ENCODE measurements at places on chromosomes 2 and 18.

DNA sequence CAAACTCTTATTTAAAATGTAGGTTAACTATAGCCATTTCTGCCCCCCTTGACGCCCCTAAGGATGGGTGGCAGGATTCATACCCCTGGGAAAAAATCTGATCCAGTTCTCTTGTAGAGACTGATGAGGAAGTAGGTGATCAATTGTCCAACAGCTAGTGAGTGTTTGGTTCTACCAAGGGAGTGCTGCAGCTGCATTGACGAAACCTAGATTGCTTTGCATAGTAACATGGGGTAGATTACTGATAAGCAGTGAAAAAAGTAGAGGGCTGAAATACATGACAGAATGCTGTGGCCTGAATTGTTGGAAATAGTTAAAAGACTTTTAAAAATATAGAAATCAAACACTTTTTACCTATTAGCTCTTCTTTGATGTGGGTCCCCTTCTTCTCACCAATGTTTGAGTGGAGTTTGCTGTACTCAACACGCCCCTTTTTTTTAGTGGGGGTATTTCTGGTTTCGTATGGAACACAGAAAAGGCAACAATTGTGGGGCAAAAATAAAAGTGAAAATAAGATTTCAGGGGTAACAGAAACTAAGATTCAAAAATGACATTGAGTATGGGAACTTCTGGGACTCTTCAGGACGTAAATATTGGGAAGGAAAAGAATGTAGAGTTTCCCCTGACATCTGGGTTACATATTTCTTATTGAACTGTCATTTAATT is 66.2 kb downstream of the MAIP1 start:
- DNase-seq: no peak

GRCh38 chr2:172248785-172249187 is 146.1 kb upstream of the DLX2 start:
- DNase-seq: peak; percentile 63

DNA sequence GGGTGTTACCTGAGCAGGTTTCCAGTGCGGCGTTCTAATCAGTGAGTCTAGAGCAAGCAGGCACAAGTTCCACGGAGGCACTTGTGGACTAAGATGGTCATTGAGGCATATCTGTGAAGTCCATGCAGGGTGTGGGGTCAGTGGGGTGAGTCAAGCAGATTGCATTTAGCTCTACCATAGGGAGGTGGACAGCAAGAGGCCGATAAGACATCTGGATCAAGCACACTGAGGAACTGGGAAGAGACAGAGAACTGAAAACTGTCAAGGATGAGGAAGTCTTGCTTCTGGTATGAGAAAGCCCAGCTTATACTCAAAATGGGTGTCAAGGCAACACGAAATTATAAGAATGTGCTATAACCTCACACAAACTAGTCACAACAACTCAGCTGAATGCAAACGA is 61.2 kb upstream of the SLC39A10 start:
- no peak for DNase-seq

DNA sequence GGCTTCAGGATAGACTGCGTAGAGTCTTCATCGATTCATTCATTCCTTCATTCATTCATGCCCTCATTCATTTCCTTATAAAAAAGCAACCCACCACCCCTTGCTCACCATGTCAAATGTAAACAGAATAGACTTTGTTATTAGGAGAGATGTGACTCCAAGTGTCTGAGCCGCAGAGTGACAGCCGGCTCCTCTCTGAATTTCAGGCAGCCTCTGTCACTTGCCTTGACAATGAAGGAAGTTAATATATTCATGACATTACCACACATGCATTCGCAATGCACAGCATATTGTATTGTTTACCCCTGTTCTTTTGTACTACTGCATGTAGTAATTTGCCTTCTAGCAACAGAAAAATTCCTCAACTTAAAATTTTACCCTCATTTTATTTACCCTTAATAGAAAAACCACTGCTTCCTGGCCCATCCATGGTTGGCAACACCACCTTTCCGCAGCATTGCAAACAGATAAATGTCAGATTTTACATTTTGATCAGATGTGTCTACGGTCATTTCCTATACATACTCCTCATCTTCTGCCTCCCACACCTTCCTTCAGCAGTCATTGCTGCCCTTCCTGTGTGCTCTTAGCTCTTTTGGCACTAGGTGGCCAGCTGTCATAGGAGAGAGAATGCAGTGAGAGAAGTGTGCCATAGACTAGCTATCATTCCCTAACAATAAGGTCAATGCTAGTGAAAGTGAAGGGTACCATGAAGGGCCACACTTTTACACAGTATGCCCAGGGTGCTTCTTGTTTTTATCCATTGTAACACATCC is 1090.8 kb downstream of the BCL11A start:
- no peak for DNase-seq

- peak; percentile 47 for DNase-seq
Observed at GRCh38 chr2:70871398-70872211, 36.0 kb upstream of the CD207 start.

- DNase-seq: no peak
Observed at GRCh38 chr18:30682672-30683071, 359.9 kb downstream of the DSC3 start.

GRCh38 chr2:72051971-72052505 is 95.6 kb downstream of the CYP26B1 start:
- DNase-seq: no peak

DNA sequence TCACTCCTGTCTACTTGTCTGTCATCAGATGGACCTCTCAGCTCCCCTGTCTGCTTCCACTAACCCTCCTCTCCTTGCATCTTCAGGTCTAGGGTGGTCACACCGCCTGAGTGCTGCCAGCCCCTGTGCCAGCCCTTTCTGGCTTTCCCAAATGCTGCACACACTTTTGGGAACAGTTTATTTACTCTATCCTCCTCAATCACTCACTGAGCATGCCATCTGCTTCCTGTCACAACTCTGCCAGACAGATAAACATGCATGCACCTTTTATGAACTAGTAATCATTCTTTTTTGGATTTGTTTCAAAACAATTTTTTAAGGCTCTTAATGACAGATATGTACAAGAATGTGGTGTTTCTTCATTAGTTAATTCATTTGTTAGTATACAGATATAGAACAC is 56.3 kb upstream of the CCDC195 start:
- no peak for DNase-seq

DNA sequence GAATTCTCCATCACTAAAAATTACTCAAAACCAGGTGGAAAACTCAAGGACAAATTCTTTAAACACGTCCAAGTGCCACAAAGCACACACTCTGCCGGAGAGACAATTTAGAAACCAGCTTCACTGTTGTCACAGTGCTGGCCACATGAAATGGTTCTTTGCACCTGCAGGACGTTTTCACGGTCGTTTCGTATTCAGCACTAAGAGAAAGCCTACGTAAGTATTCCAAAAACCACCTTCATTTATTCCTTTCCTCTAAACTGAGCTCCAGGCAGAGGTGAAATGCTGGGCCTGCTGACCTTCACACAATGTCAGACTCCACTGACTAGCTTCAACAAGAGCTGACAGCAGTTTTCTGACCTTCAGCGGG is 680 bp downstream of the ATP5F1A start:
- DNase-seq: no peak

DNA sequence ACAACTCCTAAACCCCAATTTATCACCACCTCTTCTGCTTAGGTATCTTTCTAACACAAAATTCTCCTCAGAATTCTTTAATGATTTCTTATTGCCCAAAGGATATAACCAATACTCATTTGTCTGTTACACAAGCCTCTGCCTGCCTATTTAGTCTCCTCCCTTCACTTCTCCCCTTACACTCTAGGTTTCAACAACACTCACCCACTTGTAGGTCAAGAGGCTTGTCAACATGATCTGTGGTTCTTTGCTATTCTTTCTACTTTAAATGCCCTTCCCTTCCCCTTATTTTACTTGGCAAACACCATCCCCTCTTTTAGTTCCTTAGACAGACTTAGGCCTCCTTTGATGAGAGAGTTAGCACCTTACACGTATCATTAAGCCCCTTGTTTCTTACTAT is 69.0 kb upstream of the C2orf15 start:
- DNase-seq: no peak

GRCh38 chr2:99079226-99079625 is 62.3 kb upstream of the C2orf15 start:
- peak; percentile 13 for DNase-seq

- no peak for DNase-seq
Observed at GRCh38 chr2:199717587-199717907, 133.4 kb downstream of the FTCDNL1 start.

GRCh38 chr2:85804583-85804982 is 50.8 kb downstream of the ATOH8 start:
- no peak for DNase-seq

- DNase-seq: no peak
Observed at GRCh38 chr2:117931978-117932377, 81.9 kb downstream of the CCDC93 start.

GRCh38 chr18:78722929-78723710 is 256.5 kb upstream of the SALL3 start:
- DNase-seq: no peak

- peak; percentile 70 for DNase-seq
Observed at GRCh38 chr18:50410894-50411293, 36.0 kb downstream of the SKA1 start.

DNA sequence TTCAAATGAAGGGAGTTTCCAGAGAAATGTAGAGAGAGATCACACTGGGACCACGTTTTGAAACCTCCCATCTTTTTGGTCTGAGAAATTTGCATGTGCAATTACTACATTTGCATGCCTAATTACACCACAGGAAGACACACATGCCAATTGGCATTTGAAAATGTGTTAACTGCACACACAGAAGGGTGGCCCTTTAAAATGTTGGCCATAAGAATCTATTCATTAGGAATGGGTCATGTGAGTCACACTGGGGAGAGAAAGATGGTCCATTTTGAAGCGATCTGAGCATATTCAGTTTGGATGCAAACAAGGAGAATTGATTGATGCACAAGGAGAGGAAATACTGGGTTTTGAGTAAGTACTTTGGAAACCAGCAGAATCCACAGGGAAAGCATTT is 1407.1 kb upstream of the ACVR2A start:
- DNase-seq: no peak

GRCh38 chr18:52746986-52747385 is 407.0 kb downstream of the DCC start:
- no peak for DNase-seq

DNA sequence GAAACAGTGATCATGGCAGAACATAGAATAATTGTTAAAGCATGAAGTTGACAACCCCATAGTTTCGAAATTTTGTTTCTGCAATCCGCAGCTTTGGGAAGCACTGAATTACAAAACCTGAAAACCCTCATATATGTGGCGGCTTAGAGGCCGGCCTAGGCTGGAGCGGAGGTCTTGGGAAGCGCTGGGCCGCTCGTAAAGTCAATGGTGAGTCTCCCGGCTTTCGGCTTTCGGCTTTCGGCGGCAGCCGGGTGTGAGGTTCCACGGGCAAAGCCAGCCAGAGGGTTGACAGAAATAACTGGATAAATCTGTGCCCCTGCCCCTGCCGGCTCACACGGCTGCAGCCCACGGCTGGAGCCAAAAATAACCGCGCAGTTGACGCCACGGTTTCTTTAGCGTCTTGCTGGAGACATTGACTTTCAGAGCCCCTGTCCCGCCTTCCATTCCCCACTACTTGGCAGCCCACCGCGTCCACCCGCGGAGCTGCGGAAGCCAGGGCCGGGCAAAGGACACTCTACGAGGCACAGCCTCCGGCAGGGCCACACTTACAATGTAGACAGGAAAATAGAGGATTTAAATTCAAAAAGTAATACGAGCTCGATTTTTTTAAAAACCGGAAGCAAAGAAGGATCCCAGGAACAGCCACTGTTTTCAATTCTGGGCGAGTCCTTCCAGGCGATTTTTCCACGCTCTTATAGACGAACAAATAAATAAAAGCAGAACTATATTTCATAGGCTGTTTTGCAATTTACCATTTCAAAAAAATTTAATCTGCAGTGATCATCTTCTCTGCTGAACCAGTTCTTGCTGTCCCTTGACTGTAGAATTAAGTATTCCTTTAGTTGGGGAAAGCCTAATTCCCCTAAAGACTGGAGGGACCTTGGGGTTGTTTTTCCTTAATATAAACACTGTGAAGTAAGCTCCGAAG is 28.3 kb upstream of the ATP6V1B1 start:
- DNase-seq: no peak

GRCh38 chr18:24988253-24988840 is 363.6 kb downstream of the ZNF521 start:
- DNase-seq: no peak

DNA sequence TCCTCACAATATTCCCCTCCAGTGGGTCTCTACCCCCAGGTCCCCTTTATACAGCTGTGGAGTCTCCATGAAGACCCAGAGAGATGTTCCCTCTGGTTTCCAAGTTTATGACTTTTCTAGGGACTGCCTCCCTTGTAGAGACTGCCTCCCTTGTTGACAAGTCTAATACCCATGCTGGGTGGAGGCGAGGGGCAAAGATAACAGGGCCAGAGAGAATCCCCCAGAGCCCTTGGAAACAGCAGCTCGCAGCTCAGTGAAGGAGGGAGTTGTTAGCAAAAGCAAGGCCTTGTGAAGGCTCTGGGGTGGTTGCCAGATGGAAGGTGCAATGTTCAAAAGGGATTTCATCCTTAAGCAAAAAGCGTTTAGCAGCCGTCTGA is 75.0 kb upstream of the GATA6 start:
- DNase-seq: no peak

DNA sequence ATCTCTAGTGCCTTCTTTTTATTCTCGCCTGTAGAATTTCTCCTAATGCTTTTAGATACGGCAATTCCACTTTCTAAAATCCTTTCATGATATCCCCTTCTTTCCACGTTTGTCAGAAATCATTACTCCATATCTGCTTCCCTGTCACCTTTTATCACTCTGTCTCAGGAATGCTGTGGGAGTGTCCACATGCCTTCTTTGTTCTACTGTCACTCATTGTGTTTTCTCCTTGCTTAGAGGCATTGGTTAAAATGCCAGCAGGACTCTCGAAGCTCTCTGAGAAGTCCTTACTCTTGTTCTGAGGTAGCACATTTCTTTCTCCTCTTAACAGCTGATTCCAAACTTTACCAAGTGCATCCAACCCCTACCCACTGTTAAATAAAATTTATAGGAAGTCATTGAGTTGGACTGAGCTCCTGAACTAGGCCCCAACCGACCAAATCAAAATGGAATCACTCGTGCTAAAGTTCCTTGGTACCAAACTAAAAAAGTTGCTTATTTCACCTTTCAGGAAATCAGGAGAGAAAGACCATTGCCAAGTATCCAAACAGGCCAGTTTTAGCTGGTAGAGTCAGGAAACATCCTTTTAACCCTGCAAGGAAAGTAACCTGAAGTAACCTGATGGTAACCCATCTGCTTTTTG is 10.6 kb upstream of the GALNT5 start:
- no peak for DNase-seq

DNA sequence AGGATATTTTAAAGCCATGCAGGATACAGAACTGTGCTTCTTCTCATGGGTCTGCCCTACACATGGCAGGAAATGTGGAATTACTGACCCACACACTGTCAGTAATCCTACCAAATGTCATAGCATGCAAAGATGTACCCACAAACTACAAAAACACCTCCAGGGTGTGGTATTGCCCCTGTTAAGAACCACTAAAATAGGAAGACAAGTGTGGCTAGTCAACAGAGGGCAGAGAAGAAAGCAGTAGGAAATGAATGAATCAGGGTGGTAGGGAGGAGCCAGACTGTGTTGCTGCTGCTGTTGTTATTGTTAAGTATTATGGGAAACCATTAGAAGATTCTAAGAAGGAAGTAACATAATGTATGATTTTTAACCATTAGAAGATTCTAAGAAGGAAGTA is 556.7 kb upstream of the ACVR2A start:
- no peak for DNase-seq

GRCh38 chr2:25401307-25402026 is 59.7 kb upstream of the DNMT3A start:
- no peak for DNase-seq

GRCh38 chr18:37640504-37640903 is 74.9 kb upstream of the CELF4 start:
- DNase-seq: no peak

Measured in HCEC 1CT (cell line).